NAMALWA (cell line): ENCODE measurements at places on chromosomes 7 and 10.

- DNase-seq = peak; percentile 11
Measured at GRCh38 chr10:65891073-65891981, 1034.5 kb upstream of the LRRTM3 start.

DNA sequence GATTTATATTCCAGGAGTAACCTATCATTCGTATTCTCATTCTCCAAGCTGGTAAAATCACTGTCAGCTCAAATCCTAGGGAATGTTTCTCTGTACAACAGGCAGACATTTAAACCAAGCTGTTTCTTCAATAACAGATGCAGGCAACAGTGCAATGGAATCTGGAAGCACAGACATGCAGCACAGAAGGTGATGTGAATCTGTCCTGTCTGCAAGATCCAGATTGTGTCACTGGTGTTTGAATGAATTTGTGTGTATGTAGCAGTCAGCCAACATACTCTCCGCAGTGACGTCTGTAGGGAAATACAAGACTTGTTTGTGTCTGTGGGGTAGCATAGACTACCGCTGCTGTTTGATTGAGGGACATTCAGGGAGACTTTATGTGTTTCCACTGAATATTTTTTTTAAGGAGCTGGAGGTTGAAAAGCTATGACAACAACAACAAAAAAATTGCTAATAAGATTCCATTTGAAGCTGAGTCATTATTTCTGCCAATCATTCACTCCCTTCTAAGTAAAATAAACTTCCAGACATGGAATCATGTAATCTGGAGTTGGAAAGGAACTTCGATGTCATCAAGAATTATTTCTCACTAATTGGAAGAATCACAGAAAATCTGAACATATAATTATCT lies 122.9 kb upstream of the MYO3A start:
- peak; percentile 10 for DNase-seq

GRCh38 chr10:85598646-85599045 lies 767.9 kb downstream of the GRID1 start:
- DNase-seq = no peak

- DNase-seq = no peak
Measured at GRCh38 chr10:50511492-50512213, 112.1 kb downstream of the SGMS1 start.

- DNase-seq = no peak
Measured at GRCh38 chr10:34031400-34031799, 696.9 kb upstream of the NRP1 start.

GRCh38 chr10:72690071-72690755 lies 1.7 kb upstream of the MCU start:
- DNase-seq = no peak

DNA sequence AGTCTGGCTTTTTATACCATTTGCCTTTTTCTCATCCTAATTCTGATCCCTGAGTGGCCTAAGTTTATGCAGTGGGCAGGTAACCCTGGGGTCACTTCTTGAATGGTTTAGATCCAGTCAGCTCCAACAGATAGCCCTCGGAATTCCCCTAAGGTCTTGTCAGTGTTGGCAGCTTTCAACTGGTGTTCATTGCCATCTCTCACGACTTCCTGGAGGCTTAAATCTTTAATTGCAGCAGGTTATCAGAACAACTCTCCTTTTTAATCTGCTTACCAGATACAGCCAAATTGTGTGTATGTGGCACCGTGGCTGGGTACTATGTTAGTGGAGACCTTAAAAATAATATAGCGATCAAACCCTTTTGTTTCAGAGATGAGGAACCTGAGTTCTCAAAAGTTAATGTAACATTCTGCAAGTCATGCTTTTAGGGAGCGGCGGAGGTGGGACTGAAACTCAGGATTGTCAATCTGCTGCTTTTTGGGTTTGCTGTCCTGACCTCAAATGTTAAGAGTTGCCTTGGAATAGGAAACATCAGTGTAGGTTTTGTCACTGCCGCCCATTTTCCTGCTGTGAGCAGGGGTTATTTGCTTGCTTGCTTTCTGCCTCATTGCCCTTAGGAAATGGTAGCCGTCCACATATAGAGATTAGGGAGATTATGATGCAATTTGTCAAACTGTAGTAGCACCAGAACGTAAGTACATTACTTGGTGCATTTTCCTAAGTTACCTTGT lies 818 bp downstream of the DLD start:
- DNase-seq = peak; percentile 72

DNA sequence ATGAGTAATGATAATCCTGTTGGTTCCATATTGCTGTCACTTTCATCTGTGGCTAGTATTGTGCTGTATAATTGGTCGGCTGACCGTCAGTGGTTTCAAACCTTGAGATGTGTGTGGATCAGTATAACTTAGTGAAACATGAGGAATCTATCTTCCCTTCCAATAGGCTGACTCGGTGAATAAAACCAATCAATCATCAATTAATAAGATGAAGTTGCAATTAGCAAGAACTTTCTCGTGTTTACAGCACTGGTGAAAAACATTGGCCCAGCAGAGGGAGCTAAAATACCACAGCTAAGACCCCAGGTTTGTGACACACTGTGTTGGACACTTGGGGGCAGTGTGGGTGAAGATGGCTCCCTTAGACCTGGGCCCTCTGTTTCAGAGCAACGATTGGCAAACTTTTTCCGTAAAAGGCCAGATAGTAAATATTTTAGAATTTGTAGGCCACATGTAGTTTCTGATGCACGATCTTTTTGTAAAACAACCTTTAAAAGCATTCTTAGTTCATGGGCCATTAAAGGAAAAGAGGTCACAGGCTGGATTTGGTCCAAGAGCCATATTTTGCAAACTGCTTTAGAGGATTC lies 47.8 kb downstream of the STRA8 start:
- DNase-seq = peak; percentile 94

- DNase-seq = no peak
Measured at GRCh38 chr10:121846555-121846954, 81.3 kb downstream of the ATE1 start.

GRCh38 chr7:1127001-1127400 lies 33.0 kb downstream of the ZFAND2A start:
- DNase-seq = no peak

DNA sequence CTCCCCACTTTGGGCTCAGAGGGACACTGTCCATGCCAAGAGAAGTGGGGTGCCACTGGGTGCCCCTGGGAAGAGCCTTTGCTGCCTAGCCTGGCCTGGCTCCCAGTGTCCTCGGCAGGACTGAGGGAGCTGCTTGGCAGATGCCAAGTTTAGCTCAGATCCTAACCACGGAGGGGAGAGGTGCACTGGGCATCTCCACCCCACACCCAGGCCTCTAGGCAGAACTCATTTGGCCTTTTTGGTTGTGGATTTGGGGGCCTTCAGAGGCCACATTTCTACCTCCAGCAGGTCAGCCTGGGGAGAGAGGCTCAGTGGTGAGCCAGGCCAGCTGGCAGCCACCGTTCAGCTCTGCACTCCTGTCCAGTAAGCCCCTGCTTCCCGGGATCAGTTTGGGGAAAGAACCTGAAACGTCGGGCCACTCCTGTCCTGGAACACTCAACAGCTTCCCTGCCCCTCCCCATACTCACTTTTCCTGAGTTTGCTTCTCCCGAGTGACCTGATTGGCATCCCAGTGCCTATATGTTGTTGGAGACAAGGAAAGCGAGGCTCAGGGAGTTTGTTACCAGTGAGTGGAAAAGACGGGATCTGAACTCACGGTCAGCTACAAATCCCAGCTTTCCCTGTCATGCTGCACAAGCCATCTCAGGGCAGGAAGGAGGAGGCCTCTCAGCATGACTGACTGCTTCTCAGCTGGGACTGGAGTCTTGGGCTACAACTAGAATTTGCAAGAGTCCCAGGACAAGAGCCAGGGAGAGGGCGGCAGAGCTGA lies 11.2 kb upstream of the CXCL12 start:
- no peak for DNase-seq

DNA sequence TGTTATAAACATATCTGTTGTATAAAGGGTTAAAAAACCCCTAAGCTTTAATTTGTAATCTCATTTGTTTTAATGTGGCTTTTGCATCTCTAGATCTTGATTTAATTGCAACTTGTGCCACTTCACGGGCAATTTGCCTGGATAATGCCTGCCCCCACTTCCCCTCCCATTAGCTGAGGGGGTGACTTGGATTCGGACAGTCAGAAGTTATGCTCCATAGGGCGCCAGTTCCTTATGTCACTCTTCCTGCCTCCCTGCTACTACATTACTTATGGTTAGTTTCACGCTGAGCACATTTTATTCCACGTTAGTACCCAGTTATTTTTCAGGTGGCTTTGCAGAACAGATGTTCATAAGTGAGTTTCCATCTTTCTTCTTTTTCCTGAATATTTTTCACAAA lies 1015.2 kb upstream of the PHF14 start:
- no peak for DNase-seq

- DNase-seq = no peak
Measured at GRCh38 chr10:97779492-97779891, 7.7 kb upstream of the SFRP5 start.

DNA sequence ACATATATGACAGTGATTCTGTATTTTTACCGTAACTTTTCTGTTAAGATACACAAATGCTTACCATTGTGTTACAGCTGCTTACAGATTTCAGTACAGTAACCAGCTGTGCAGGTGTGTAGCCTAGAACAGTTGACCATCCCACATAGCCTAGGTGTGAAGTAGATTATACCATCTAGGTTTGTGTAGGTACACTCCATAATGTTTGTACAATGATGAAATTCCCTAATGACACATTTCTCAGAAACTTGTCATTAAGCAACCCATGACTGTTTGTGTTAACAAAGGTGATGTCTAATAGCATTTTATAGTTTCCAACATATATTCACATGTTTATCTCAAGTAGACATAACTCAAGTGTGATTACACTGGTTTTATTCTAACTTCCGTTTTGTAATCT lies 218.5 kb downstream of the PLXDC2 start:
- no peak for DNase-seq

GRCh38 chr10:94133239-94133638 lies 139.5 kb downstream of the PLCE1 start:
- DNase-seq = no peak

- no peak for DNase-seq
Measured at GRCh38 chr10:129621693-129622092, 154.7 kb downstream of the MGMT start.

GRCh38 chr7:5633161-5634106 lies 148.0 kb downstream of the RNF216 start:
- DNase-seq = no peak

DNA sequence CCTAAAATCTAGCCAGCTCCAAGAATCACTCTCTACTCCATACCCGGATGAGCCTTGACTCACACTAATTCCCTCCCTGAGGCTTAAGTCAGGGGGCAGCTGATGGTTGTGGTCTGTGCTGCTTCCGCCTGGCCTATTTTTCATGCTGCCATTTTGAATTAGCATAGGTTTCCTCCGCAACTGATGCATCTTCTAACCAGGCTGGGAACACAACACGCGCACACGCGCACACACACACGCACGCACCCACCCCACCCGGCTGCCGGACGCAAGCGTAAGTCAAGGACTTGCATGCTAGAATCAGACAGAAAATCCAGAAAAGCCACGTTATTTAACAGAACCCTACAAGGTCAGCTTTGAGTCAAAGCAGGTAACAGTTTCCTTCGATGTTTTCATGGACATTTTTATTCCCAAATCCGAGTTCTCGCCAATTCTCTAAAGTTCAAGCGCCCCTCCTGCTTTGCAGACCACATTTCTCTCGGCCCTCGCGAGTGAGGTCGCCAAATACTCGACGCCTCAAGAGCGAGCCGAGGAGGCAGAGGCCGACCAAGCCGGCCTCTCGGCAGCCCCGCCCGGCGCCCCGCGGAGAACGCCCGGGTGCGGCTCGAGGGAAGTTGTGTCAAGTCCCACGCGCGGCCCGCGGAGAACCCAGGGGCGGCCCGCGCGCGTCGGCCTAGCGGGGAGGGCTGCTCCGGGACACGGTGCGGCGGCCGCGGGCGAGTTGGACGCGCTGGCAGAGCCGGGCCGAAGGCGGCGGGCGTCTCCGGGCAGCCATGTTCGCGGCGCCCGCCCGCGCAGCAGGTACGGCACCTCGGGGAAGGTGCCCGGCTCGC lies 961 bp downstream of the SCRN1 start:
- peak; percentile 92 for DNase-seq

GRCh38 chr10:45439365-45439764 lies 65.3 kb downstream of the ALOX5 start:
- no peak for DNase-seq

DNA sequence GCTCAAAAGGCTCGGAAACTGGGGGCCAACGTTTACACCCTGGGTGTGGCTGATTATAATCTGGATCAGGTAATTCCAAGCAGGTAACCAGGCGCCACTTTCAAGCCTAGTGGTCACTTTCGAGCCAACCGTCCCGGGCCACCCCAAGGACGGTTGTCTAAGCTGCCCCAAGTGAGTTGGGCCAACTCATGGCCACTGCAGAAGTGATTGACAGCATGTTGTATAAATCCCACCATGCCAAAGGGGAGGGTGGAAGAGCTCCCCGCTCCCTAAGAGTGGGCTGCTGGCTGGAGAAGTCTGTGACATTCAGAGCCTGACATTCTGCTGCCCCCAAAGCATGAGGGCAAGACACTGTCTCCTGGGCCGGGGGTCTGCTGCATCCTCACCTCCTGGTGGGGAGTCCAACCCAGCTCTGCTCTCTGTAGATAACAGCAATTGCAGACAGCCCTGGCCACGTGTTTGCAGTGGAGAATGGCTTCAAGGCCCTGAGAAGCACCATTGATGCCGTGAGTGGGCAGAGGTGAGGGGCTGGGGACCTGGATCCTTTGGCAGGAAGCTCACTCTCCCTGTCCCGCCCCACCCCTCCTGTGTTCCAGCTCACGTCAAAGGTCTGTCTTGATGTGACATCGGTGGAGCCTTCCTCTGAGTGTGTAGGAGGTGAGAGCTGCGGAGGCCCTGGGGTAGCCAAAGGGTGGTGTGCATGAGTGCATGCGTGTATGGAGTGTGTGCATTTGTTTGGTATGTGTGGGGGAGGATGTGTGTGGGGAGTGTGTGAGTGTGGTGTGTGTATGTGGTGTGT lies 10.8 kb downstream of the ANTXRL start:
- DNase-seq = no peak

DNA sequence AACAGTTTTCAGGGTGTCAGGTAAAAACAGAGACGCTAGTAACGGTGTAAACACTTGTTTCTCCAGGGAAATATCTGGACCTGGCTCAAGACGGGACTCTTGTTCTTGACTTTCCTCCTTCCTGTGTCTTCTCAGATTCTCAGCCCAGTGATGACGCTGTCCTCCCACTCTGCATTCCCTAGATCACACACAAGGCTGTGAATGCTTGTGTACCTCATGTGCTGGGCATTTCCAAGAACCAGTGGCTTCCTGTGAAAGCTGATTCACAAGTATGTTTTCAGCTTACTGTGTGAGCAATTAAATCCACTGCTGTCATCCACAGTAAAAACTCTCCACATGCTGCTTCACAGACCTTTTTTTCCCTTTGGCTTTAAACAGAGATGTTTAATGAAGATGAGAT lies 193.8 kb upstream of the DPP6 start:
- DNase-seq = no peak

- DNase-seq = no peak
Measured at GRCh38 chr10:61529208-61529607, 76.0 kb upstream of the TMEM26 start.

- DNase-seq = no peak
Measured at GRCh38 chr7:152443586-152443985, 7.8 kb upstream of the KMT2C start.

- DNase-seq = peak; percentile 76
Measured at GRCh38 chr10:80539421-80540031, 1.8 kb downstream of the SH2D4B start.
